ENCODE measurements at places on chromosomes 11 and 22. TPM values are rescaled to one million over a fixed set of nuclear protein-coding genes. Genes with fewer than 3 reads are reported as not detected.

The FAM83F gene
- total RNA-seq, result not detected

The MFRP gene
- not detected for total RNA-seq

The POU2F3 gene
- not detected for total RNA-seq

The SCN3B gene
- not detected for total RNA-seq

The SLC17A6 gene
- total RNA-seq, result not detected

The AGBL2 gene
- 0.70 TPM for total RNA-seq

The ALDH3B2 gene
- not detected for total RNA-seq

The ZFTA gene
- total RNA-seq, result 17.2 TPM

The SCUBE1 gene
- not detected for total RNA-seq

The TSGA10IP gene
- not detected for total RNA-seq

The PSMD13 gene
- 196 TPM for total RNA-seq

The OR2AG2 gene
- 0.08 TPM for total RNA-seq

The CDCA5 gene
- total RNA-seq, result 2.2 TPM

The TSPAN32 gene
- 0.12 TPM for total RNA-seq

The PEX26 gene
- total RNA-seq, result 9.2 TPM

The ROBO4 gene
- 0.53 TPM for total RNA-seq

The GUCY1A2 gene
- total RNA-seq, result 0.75 TPM

The MUC6 gene
- not detected for total RNA-seq

The THRSP gene
- total RNA-seq, result not detected

The ACO2 gene
- total RNA-seq, result 78.2 TPM

The DEUP1 gene
- not detected for total RNA-seq

The ANKK1 gene
- total RNA-seq, result 0.12 TPM

The BACE1 gene
- 19.6 TPM for total RNA-seq

The GVQW3 gene
- total RNA-seq, result 1.4 TPM

The RAPSN gene
- 0.12 TPM for total RNA-seq

All from smooth muscle cell of the coronary artery (primary cell).